ENCODE measurements at places on chromosomes 7 and 10.

DNA sequence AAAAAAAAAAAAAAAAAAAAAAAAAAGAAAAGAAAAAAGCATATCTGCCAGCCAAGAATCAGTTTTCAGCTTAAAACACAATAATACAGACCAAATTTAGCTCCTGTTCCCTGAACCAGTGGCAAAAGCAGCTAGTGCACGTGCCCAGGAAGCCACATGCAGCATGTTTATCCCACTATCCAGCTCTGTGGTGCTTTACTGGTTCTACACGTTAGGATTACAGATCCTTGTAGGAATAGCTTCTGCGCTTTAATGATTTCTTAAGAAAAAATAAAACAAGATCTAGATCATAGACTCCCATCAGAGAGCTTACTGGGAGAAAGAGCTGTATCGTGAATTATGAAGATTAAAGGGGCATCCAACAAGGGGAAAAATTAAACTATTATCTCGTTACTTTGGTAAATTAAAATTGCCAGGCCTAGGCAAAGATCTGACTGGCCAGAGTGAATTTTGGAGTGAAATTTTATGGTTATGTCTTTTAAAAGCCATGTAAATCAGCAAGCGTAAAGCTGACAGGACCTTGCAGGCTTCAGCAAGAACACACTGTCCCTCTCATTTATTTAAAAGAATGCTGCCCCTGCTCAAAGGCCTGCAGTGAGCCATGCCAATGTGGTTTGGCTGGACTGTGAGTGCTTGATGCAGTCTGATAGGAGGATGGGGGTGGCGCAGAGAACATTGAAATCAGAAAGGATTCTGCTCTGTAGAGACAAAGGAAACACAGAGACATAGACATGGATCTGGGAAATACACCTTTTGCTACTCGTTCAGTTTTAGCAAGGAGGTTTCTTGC is 177.3 kb upstream of the PHYHIPL start:
- DNase-seq, result no peak

- DNase-seq, result no peak
These were observed 21.7 kb upstream of the MACC1 start for GRCh38 chr7:20238754-20239324.

DNA sequence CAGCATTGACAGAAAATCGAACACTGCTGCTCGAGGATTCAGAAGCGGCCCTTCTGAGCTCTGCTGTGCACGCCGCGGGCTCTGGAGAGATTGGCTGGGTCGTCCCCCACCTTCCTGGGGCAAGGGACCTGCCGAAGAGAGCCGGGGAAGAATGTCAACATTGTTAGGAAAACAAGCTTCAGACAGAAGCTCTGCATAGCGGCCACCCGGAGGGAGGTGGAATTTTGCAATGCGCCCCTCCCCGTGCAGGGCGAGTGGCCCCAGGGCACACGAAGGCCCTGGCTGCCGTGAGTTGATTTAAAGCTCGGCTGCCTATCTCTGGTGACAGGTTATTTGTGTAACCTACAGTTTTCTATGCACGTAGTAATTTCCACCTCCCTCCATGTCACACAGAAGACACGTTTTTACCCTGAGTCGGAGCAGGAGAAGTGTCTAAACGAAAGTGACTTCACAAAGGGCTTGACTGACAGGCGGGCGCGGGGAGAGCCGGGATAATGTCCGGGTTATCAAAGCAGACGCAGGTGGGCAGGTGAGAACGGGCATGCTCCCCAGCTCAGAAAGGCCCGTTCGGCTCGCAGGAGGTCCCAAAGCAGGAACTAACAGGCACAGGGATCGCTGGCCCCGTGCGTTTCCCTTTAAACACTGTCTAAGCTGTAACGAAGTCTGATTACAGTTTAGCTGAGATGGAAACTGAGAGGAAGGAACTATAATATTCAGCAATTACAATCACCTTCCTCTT is 84.6 kb downstream of the PDGFA start:
- DNase-seq, result peak; percentile 70

- DNase-seq, result no peak
These were observed 5.6 kb upstream of the ASB4 start for GRCh38 chr7:95479992-95480624.

DNA sequence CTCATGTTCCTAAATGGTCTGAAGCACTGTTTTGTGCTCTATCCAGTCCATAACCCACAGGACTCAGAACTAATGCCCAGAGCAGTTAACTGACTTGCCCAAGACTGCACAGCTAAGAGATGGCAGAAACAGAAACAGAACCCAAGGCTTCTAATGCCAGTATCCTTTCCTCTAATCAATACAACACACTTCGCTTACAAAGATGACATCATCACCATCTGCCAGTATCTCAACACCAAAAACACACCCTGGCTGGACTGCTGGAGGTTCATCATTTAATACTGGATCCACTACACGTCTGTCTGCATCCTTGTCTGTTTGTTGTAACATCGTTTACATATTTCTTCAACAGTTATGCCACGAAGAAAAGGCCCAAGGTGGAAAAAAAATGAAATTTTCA is 165.3 kb downstream of the SFMBT2 start:
- DNase-seq, result no peak

DNA sequence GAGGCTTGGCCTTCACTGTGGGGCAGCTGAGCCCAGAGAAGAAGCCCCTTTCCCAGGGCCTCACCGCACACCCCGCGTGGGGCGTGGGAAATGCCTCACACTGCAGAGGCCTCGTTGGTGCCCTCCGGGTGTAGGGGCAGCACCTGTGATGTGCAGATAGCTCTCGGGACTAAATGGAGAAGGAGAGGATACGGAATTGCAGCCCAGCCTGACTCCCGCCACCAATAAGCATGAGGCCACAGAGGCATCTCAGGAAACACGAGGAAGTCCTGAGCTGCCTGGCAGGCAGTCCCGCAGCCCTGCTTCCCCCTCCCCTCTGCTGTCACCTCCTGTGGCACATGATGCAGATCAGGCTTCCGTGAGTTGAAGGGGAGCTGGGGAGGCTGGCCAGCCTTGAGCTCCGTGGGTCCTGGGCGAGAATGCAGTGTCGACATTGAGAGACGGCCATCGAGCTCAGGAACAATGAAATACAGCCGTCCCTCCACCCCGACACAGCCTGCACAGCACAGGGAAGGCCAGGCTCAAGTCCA is 59.6 kb upstream of the PPP2R2D start:
- no peak for DNase-seq

- DNase-seq, result no peak
These were observed 94.1 kb downstream of the HBP1 start for GRCh38 chr7:107262857-107263256.

- no peak for DNase-seq
These were observed 67.0 kb upstream of the ZMIZ2 start for GRCh38 chr7:44681645-44682044.

GRCh38 chr7:26535483-26536007 is 243.9 kb downstream of the SNX10 start:
- no peak for DNase-seq

GRCh38 chr10:48547061-48547895 is 57.6 kb downstream of the ARHGAP22 start:
- no peak for DNase-seq

- DNase-seq, result no peak
These were observed 71.8 kb downstream of the PFKFB3 start for GRCh38 chr10:6274484-6274883.

- DNase-seq, result no peak
These were observed 7.2 kb downstream of the NET1 start for GRCh38 chr10:5419466-5420094.

GRCh38 chr10:99523251-99523773 is 9.4 kb upstream of the NKX2-3 start:
- peak; percentile 72 for DNase-seq

GRCh38 chr7:3712841-3713240 is 411.8 kb downstream of the SDK1 start:
- DNase-seq, result peak; percentile 24

DNA sequence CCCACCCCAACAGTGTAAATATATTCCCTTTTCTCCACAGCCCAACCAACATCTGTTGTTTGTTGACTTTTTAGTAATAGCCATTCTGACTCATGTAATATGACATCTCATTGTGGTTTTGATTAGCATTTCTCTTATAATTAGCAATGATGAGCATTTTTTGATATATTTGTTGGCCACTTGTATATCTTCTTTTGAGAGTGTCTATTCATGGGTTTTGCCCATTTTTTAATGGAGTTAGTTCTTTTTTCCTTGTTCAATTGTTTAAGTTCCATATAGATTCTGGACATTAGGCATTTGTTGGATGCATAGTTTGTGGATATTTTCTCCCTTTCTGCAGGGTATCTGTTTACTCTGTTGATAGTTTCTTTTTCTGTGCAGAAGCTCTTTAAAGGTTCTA is 340.1 kb downstream of the NXPH1 start:
- DNase-seq, result no peak

- no peak for DNase-seq
These were observed 552.1 kb downstream of the PARD3 start for GRCh38 chr10:34262985-34263384.

- DNase-seq, result no peak
These were observed 18.0 kb downstream of the MACC1 start for GRCh38 chr7:20199015-20199737.

DNA sequence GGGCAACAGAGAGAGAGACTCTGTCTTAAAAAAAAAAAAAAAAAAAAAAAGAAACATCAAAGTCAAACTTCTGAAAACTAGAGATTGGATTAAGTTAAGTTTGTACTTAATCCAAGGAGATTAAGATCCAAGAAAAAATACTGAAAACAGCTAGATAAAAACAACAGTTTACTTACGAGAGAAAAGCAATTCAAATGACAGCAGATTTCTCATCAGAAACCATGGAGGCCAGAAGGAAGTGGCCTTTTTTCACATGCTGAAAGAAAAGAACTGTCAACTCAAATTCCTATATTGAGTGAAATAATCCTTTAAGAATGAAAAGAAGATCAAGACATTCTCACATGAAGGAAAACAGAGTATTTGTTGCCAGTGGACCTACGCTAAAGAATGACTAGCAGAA is 5.4 kb upstream of the CCDC71L start:
- no peak for DNase-seq

- peak; percentile 66 for DNase-seq
These were observed 45.3 kb downstream of the RASGEF1A start for GRCh38 chr10:43221419-43222209.

GRCh38 chr10:65416094-65416493 is 1509.7 kb upstream of the LRRTM3 start:
- no peak for DNase-seq

- DNase-seq, result no peak
These were observed 135.2 kb upstream of the PRSS1 start for GRCh38 chr7:142614116-142614515.

DNA sequence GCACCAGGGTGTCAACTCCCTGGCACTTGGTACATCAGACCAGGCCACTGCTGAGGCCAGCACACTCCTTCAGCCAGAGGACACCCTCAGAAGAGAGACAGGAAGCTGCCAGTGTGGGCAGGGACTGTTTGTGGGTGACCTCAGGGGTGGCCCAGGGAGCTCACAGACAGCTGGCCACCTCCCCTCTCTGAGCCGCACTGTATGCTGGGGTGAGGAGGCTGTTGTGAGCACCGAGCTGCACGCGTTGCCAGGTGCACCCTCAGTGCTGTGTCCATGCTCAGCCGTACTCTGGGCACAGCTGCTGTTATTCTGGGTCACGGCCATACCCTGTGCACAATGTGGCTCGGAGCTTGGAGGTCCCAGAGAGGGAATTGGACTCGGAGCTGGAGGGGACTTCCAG is 61.5 kb upstream of the NANOS1 start:
- DNase-seq, result no peak

GRCh38 chr10:71766717-71767419 is 6.5 kb downstream of the VSIR start:
- no peak for DNase-seq

Data from neural progenitor cell (in vitro differentiated cells).